ENCODE measurements at places on chromosomes 7 and 10.

- H3K27ac ChIP-seq: no peak overlapping the region
- H3K4me3 ChIP-seq: no peak overlapping the region
- H3K27me3 ChIP-seq: no peaks in the 10 kb centered on the region
Measured at GRCh38 chr7:134248196-134248595, 68.5 kb downstream of the SLC35B4 start.

DNA sequence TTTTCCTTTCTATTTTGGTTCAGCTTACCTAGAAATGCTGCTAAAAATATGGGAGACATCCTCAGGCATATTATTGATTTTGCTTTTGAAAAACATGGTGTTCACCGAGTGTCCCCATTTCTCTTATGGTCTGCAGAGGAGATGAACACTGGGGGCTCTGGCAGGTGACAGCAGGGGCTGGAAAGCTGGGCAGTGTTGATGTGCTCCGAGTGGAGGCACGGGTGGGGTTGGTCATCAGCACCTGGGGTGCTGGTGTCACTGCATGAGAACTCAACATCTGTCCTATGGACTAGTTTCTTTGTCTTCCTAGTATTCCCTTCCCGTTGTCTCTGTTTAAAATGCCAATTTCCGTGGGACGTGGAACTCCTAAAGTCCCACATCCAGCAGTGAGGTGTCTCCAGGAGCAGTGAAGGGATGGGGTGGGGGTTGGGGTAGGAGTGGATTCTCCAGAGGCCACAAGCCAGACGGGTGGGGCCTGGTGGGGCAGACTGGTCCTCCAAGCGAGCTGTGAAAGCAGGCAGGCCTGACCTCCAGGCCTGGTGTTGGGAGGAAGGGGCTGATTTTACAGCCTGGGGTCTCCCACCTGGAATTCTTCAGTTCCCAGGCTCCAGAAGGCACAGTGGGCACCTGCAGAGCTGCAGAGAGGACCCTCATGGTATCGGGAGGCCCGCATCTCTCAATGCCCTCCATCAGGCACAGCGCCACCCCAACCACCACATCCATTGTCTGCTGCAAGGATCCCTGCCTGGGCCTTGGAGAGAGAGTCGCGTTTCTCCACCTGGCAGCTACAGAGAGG, 24.4 kb downstream of the ZNF775 start:
- H3K4me3 ChIP-seq: no peak overlapping the region
- peaks cover 4% of the 10 kb centered on the region for H3K36me3 ChIP-seq
- no peak overlapping the region for H3K27ac ChIP-seq
- H3K27me3 ChIP-seq: no peaks in the 10 kb centered on the region
- DNase-seq: no peak
- H3K4me1 ChIP-seq: peaks cover 62% of the 10 kb centered on the region

- no peak for DNase-seq
- H3K27ac ChIP-seq: no peak overlapping the region
- H3K4me3 ChIP-seq: no peak overlapping the region
Measured at GRCh38 chr10:28790146-28790545, 112.8 kb downstream of the BAMBI start.

GRCh38 chr10:62626817-62627216, 177.7 kb upstream of the ADO start:
- no peak overlapping the region for H3K4me3 ChIP-seq
- no peaks in the 10 kb centered on the region for H3K4me1 ChIP-seq
- no peaks in the 10 kb centered on the region for H3K27me3 ChIP-seq
- no peaks in the 10 kb centered on the region for H3K36me3 ChIP-seq

- no peak for DNase-seq
- peaks cover 3% of the 10 kb centered on the region for H3K4me1 ChIP-seq
- no peaks in the 10 kb centered on the region for H3K27me3 ChIP-seq
- H3K4me3 ChIP-seq: no peak overlapping the region
Measured at GRCh38 chr7:136076954-136077353, 99.8 kb upstream of the MTPN start.

- DNase-seq: no peak
- no peak overlapping the region for H3K27ac ChIP-seq
- no peaks in the 10 kb centered on the region for H3K36me3 ChIP-seq
- H3K4me1 ChIP-seq: no peaks in the 10 kb centered on the region
Measured at GRCh38 chr10:17527514-17528146, 73.2 kb upstream of the ST8SIA6 start.

Data from neuronal stem cell (in vitro differentiated cells).